ENCODE measurements at places on chromosomes 2 and 18.

- DNase-seq: peak; percentile 49
These were observed 99.9 kb downstream of the TRIB2 start for GRCh38 chr2:12816379-12817306.

GRCh38 chr2:51846796-51847195 is 814.9 kb upstream of the NRXN1 start:
- DNase-seq: no peak

DNA sequence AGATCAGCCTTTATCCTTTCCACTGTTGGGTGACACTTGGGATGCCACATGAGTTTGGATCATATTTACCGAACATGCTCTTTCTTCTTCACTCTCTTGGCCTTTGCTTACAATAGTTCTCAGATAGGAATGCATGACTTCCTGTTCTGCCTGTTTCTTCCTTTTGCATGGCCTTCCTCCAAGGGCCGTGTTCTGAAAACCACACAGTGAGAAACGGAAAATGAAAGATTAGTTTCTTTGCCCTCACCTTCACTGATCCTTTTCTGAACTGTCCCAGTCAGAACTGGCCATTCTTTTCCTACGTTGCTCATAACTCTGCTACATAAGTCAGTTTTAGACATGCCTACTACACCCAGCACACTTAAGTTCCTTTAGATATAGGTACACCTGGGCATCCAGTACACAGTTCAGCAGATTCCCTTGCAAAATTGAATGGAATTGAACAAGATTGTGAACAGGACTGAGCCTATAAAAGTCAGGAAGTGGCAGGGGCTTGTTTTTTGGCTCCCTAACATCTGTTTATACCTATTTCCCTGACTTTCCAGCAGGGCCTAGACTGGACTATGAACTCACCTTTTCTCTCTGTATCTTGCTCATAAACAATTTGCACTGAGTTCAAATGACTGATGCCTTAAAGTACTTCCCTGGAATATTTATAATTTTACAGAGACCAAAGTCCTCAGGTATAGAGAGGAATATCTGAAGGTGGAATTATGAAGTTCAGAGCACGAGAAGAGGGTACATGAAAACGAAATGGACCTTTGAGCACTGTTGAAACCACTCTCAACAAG is 186.4 kb upstream of the ST6GAL2 start:
- DNase-seq: peak; percentile 32

DNA sequence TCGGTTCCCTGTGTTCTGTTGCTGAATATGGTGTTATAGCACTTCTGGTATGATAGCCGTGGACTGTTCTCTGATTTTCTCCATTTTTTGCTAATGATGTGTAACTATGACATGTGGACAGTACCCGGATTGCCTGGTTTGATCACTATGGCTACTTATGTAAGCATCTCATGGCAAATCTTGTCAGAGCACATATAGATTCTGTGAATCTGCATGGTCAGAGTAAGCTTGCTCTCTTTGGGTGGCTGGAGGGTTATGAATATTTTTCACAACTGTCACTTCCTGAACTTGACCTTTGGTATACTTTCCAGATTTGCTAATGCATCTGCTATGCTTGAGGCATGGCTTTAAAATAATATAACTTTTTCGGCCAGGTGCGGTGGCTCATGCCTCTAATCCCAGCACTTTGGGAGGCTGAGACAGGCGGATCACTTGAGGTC is 36.8 kb upstream of the ATP8B1 start:
- DNase-seq: peak; percentile 62

GRCh38 chr2:44044281-44044720 is 48.5 kb upstream of the LRPPRC start:
- DNase-seq: peak; percentile 83

DNA sequence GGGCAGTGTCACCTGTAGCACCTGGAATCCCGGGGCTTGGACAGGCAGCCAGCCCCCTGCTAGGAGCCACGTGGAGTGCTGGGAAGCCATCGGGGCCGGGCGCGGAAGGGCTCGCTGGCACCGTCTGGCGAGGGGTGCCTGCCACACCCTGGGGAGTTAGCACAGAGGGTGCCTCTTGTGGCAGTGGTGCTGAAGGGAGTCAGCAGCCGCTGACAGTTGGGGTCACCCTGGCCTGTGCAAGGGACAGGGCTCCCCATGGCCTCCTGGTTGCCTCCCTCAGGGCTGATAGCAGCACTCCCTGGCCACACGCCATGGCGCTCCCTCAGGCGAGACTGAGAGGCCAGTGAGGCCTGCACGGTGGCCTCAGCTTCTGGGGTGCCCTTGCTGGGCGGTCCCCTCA is 13.9 kb upstream of the D2HGDH start:
- DNase-seq: no peak

DNA sequence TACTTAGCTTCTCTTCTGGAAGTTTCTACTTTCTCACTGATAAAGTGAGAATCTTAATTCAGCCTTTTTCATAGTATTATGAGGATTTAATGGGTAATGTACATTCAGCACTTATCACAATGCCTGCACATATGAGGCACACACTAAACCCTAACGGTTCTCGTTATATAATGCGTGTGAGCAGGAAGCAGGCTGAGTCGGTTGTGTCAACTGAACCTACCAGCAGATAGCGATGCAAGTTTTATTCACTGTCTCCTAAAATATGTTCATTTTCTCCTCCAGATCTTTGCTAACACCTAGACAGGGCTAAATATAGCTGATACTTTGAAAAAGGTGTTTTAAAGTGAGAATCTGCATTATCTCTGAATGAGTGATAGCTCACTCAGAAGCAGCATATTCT is 201.6 kb downstream of the ALPK2 start:
- DNase-seq: no peak

DNA sequence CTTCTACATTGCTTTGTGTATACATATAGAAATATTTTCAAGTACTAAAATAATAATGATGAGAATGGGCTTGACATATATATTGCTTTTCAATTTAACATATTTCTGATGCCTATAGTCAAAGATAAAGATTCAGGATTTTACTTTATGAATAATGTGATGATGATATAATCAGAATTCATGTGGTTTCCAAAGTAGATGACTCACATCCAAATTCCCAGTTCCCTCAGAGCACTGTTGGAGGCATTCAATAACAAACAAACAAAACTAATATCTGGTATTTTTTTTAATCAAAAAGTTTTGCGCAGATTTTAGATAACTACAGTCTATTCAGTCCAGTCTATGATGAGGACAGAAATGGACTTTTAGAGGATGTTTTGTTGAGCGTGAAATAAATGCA is 2094.5 kb upstream of the CELF4 start:
- peak; percentile 65 for DNase-seq

- no peak for DNase-seq
These were observed 292.7 kb downstream of the RNF144A start for GRCh38 chr2:7209757-7210555.

DNA sequence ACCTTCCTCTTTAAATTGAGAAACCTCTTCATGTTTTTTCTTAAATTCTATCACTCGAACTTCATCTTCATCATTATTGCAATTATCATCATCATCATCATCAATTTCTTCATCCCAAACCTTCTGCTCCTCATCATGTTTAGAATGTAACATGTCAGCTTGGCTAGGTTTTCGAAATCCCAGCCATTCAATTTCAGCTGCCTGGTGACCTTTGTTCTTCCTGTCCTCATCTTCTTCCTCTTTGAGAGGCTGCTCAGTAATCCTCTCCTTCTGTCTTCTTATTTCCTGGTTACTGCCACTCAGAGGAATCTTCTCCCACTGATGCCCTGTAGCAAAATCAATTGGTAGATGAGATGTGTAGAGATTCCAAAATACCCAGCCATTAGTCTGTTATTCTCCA is 4.2 kb downstream of the ERMN start:
- DNase-seq: no peak

- DNase-seq: no peak
These were observed 88.6 kb downstream of the GULP1 start for GRCh38 chr2:188380280-188380679.

DNA sequence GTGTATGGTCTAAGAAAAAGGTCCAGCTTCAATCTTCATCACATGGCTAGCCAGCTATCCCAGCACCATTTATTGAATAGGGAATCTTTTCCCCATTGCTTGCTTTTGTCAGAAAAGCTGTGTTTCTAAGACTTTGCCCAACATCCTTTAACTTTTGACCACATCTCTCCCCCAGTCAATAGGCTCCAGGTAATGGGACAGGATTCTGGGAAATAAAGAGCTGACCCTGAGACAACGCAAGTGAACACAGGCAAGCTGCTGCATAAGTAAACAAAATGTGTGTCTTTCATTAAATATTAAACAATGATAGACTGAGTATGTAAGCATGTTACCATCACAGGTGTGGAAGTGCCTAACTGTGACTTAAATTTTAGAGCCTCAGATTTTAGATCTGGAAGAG is 23.0 kb downstream of the FAM110C start:
- no peak for DNase-seq

- peak; percentile 81 for DNase-seq
These were observed 26.5 kb upstream of the EML4 start for GRCh38 chr2:42142547-42143184.

GRCh38 chr2:110101280-110101844 is 14.3 kb downstream of the MALL start:
- peak; percentile 100 for DNase-seq

GRCh38 chr2:50791271-50791670 is 240.7 kb downstream of the NRXN1 start:
- DNase-seq: no peak

DNA sequence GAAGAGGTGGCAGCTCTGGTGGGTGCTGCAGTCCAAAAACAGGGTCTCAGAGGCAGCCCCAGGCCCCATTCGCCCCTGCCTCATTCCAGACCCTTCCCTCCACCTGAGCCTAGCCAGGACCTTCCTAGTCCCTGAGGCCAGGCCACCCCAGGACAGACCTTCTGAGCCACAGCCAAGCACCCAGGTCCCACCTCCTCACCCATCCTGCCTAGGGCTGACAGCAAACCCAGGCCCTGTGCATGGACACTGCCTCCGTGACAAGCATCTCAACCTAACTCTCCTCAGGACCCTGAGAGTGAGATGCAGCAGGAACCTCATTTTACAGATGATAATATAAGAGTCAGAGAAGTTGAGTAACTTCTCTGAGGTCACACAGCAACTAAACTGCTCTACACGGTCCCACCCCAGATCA is 15.5 kb downstream of the ADRA2B start:
- no peak for DNase-seq

DNA sequence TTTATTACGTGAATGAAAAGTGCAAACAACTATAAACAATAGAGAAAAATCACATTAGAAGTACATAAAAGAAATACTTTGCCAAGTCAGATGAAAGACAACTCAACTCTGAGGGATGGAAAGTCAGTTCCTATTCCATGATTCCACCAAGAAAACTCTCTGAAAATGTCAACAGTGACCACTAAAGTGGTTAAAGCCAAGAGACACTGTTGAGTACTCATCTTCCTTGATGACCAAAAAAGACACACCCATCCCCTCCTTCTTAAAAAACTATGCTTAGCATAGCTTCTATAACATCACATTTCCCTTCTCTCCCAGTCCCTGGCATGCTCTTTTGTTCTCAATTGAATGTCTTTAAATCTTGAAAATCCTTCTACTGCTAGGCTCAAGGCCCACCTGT is 160.0 kb downstream of the TCF4 start:
- no peak for DNase-seq

GRCh38 chr2:10267036-10267435 is 35.7 kb upstream of the HPCAL1 start:
- no peak for DNase-seq

DNA sequence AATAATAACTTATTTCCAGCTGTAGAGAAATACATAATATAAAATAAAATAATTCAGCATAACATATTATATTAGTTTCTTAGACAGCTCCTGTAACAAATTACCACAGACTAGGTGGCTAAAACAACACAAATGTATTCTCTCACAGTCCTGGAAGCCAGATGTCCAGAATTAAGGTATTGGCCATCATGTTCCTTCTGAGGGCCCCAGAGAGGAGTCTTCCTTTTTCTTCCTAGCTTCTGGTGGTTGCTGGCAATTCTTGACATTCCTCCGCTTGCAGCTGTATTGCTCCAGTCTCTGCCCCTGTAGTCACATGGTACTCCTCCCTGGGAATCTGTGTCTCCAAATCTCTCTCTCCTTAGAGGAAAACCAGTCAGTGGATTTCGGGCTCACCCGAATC is 146.8 kb downstream of the RBM43 start:
- no peak for DNase-seq

- DNase-seq: no peak
These were observed 35.0 kb upstream of the CCDC85A start for GRCh38 chr2:56148825-56149224.

GRCh38 chr2:236916181-236916580 is 169.5 kb upstream of the COPS8 start:
- DNase-seq: no peak

DNA sequence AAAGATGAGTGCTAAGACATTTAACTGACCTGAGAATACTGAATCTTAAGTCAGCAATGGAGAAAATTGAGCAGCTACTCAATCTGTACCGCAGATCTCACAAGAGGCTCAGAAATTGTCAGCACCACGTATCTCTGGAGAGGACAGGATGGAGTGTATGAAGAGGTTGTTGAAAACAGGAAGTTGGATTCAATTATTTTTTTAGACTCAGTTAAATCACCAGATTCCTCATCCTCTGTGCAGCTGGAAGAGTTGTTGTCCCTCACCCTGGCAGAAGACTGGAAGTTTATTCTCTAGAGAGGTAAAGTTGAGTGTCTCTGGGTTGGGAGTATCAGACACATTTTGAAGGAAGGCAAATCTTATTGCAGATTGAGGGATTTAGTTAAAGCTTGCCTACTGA is 114.9 kb upstream of the NT5C1B start:
- no peak for DNase-seq

DNA sequence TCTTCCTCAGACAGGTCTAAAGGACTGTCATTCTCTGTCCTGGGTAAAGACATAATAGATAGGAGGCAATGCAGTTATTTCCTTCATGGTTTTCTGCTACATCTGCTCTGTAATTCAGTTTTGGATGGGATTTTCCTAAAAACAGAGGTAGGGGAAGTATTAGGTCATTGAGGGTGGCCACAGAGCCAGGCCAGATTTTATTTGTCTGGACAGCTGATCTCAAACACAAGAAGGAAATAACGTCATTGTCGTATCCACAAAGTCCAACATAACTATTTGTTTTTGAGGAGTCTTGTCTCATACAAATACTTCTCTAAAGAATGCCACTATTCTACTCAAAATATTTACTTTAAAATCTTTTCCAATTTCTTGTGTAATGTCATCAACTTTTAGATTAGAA is 154.8 kb upstream of the MAP2 start:
- DNase-seq: no peak

- no peak for DNase-seq
These were observed 66.7 kb downstream of the KCMF1 start for GRCh38 chr2:85037622-85038021.

- DNase-seq: no peak
These were observed 140.0 kb downstream of the ZEB2 start for GRCh38 chr2:144379851-144380311.

- no peak for DNase-seq
These were observed 296.7 kb downstream of the HRH4 start for GRCh38 chr18:24757134-24757533.

GRCh38 chr2:235390816-235391194 is 103.0 kb upstream of the AGAP1 start:
- DNase-seq: no peak

- DNase-seq: no peak
These were observed 14.6 kb downstream of the FARSB start for GRCh38 chr2:222641336-222641735.

GRCh38 chr2:9707008-9707407 is 76.2 kb upstream of the YWHAQ start:
- DNase-seq: no peak

All from fibroblast of pulmonary artery (primary cell).